ENCODE measurements at places on chromosomes 5 and 9.

DNA sequence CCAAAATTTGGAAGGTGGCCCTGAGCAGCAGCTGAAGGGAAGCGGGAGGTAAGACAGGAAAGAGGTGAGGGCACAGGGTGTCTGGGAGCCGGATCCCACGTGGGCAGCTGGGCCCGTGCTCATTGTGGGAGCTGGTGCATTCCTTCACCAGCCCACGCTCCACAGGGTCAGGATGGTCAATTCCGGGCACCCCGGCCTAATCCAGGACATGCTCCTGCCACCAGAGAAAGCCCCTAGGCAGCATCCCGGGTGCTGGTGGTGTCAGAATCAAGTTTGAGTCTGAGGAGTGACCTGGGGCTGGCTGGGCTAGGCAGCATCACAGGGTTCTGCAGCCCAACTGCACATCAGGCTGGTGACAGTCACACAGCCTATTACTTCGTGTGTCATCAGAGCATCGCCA lies 7.1 kb upstream of the PDCD6 start:
- DNase-seq = no peak

DNA sequence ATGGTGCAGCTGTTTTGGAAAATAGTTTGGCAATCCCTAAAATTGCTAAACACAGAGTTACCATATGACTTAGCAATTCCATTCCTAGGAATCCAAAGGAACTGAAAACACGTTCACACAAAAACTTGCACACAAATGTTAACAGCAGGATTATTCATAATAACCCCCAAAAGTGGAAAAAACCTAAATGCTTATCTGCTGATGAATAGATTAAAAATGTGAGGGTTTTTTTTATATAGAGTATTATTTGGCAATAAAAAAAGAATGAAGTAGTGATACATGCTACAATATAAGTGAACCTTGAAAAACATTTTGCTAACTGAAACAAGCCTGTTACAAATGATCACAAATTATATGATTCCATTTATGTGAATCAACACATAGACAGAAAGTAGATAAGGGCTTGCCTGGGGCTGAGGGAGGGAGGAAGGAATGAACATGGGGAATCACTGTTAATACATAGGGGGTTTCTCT lies 45.1 kb upstream of the TRIO start:
- no peak for DNase-seq

GRCh38 chr5:56876327-56876726 lies 33.1 kb upstream of the SETD9 start:
- no peak for DNase-seq

DNA sequence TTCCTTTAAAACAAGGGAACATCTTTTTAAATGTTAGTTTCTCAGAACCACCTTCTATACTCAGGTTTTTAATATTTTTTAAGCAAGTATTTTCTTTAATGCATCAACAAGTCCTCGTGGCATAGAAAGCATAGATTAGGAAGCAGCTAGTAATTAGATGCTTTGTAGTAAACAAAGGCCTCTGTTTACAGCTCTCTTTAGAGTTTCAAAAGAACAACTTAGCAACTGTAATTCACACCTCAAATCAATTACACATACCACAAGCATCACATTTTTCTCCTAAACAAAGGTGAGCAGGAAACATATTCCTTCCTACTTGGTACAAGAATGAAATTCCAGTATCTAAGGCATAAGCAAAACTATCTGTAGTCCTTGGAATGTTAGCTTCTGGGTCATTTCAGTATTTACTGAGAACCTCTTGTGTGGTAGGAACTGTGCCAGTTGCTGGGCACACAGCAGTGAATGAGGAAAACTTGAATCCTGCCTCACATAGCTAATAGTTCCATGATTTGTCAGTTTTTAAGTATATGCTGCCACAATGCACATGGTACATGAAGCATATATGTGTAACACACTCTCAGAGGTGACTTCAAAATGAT lies 249.1 kb downstream of the CEMIP2 start:
- no peak for DNase-seq

- DNase-seq = no peak
These were observed 49.8 kb downstream of the TRPM3 start for GRCh38 chr9:71071633-71072032.

DNA sequence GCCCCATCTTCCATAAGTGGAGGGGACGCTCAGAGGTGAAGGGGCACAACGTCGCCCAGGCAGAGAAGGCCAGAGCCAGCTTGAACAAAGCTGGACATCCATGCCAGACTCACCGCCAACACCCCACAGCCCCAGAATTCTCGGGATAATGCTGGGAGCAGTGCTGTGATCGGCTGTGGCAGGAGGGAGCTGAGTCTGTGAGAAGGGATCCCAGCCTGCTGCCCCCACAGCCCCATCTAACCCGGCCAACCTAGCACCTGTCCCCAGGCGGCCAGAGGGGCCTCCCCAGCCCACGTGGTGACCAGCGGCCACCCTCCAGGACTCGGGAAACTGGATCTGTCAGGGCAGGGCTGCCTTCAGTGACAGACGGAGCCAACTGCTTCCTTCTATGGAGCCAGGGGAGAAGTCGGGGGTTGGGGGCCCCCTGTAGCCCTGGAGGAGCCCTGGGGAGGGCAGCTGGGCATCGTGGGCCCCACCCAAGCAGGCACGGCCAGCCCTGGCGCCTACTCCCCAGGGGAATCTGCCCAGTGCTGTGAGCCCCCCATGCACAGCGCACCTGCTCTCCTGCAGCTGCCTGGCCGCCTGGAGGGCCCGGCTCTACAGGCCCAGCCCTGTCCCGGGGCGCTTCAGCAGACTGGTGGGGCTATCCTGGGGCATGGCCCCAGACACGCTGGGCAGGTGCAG lies 6.0 kb downstream of the BRD3 start:
- no peak for DNase-seq

DNA sequence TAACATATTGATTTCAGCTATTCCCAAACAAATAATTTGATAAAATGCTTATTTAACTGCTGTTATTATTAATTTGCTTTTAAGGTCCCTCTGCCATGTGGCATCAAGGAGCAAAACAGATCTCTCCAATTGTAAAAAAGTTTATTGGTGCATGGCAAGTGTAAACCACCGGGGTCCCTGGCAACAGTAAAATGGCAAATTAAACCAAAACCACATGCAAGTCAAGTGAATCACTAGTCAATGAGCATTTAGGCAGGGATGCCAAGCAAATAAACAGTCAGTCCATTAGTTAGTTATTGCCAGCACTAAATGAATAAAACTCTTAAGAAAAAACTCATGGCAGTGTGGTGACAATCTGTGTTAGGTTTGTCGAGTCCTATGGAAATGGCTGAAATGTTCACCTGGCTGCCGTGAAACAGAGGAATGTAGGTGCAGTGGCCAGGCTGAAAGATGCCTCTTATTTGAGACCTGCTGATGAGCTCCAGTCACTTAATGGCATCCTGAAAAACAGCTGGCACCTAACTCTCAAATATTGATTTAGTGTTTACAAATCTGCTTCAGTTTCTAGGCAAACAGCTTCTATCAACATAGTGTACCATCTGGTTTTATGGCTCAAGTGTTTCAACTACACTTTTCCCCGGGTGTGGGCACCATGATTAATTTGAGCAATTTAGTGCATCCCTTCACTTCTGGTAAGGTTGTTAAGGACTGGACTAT lies 296.5 kb upstream of the ITGA1 start:
- no peak for DNase-seq

- DNase-seq = no peak
These were observed 282.5 kb upstream of the SMARCA2 start for GRCh38 chr9:1732670-1733069.

DNA sequence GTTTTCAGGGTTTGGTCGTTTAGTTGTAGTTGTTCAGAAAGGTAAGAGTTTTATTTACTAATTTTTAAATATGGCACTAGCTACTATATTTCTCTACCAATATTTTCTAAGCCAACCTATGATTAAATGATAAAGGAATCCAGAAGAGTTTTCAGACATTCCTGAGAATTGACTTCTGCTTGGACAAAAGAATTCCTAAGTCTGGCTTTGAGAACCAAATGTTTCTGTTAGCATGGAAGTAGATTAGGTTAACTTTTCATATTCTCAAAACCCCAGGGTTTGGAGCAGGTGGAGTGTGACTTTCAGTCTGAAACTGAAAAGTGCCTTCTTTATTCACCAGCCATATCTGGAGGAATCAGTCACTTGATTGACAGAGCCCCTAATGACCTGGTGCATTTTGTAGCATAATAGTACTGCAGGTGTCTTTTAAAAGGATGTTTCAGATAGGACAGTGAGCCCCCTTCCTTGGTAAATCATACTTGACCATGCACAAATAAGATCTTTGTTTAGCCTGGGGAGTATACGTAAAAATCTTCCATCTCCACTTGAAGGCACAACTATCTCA lies 457.0 kb upstream of the ZNF462 start:
- no peak for DNase-seq

DNA sequence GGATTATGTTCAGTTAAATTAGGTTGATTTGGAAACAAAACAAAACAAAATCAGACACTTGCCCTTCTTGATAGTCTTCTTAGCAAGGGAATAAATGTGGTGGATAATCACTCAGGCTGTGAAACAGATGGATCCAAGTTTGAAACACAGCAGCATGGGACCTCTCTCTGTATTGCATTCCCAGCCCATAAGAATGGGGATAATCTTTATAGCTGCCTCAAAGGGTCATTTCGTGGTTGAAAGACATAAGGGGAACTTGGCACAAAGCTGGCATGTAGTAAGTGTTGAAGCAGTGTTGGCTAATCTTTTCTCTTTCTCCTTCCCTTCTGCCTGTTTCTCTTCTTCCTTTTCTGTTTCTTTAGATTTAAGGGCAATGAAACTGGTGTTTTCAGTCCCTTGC lies 333.9 kb upstream of the TLE4 start:
- DNase-seq = no peak

DNA sequence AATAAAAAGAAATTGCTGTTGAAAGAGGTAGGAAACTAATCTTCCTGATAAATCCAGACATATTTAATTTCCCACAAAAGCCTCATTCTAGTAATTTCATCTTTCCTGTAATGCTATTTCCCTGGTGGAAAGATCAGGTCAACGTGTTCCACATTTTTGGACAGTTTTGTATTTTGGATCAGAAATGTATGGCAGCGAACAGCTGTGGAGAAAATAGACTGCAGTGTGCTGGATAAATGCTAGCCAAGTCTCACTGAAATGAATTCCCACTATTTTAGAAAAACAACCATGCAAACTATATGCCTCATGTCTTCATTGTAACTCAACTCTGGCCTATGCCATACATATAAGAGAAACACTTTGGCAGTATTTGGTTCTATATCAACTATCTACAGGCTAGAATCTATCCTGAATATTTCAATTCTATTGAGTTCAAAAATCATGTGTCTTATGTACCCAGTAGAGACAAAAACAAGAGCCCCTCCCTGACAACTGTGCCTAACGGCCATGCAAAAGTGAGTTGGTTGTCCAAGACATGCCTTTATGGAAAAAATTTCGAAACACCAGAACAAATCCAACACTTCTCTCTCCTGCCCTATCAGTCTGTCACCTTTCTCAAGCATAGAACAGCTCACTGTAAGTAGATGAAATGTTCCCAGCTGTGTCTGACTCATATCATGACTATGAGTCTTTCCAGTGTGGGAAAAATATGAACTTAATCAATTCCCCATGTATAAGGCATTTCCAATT lies 191.3 kb upstream of the NREP start:
- no peak for DNase-seq

DNA sequence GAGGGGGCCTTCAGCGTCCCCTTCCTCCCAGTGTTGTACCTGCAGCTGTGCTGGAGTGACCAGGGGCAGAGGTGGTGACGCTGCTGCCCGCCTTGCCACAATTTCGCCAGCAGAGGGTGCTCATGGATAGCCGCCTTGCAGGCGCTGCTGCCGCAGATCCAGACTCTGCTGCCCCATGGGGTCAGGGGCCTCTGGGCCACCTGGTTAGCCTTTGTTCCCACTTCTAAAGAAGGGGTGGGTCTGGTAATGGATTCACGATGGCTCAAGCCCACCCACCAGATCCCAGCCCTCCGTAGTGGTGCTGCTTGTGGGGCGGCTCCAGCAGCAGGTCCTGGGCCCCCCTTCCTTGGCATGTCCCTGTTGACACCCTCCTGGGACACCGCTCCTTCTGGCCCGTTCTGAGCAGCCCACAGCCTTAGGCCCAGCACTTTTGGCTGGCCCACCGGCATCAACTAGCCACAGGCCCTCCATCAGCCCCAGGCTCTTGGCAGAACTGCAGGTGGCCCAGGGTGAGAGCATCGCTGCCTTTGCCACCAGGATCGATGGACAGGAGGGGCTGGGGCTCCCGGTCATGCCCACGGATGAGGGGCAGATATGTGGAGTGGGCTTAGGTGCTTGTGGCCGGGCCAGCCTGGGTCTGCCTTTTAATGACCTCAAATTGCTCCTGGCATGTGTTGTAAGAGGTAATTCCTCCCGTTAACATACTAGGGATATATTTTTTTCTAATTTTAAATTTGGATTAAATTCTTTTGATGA lies 57.2 kb downstream of the COL5A1 start:
- DNase-seq = no peak

DNA sequence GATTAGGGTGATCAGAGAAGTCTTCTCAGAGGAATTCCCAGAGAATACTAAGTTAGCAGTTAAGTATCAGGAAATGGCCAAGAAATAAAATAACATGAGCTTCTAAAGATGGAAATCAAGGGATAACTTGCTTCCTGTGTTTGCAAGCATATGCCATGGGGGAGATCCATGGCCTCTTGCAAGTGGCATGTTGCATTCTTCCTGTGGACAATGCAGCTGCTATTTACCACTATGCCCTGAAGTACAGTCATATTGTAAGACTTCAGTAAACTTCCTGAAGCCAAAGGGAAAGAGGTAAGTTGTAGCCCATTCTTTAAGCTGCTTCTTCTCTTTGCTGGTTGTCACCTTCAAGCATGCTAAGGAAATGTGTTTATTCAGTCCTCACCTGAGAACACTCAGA lies 154.7 kb upstream of the RUSC2 start:
- no peak for DNase-seq

All from stimulated activated CD8-positive, alpha-beta memory T cell treated with anti-CD3 and anti-CD28 coated beads, Interleukin-12 subunit alpha, Interleukin-12 subunit beta, amount 100 ng/mL, for 4 hours (primary cell).